ENCODE measurements at places on chromosomes 11 and 22.

DNA sequence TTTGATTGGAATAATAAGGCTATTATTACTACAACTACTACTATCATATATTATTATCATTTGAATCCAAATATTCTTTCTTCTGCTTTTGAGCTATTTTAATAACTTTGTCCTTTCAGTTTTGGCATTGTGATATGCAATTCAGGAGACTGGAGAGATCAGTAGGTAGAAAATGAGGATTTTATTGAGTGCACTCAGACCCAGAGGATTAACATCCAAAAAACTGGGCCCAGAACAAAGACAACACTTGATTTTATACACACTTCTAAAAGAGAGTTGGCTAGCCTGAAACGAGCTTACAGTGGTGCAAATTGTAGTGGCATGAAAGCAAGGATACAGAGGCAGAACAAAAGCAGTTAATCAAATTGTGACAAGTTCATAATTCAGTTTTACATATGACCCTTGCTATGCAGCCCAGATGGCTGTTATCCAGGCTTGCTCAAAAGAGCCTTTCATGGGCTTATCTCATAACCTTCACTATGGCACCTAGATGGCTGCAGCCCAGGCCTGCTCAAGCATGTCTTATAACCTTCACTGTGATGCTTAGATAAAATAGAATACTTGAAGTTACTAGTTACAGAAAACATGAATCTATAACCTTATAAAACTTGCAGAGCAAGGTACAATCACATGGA lies 796.3 kb upstream of the RAG2 start:
- no peak for DNase-seq

DNA sequence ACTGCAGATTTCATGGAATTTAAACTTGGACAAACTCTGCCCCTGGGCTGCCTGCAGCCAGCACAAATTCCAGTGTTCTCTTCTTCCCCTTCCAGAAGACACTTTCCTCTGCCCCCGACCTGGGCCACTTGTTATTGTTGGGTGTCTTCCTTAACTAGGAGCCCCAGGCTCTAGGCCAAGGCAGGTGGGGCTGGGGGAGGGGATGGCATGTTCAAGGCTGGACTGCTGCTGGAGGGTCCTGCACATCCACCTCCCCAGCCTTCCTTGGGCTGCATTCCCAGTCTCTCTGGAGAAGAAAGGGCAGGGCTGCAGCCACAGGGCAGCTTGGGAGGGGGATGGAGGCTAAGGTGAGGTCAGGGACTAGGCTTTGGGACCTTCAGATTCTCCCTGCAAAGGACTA lies 11.5 kb upstream of the SLC22A6 start:
- no peak for DNase-seq

- no peak for DNase-seq
These were observed 23.7 kb downstream of the ADAMTS8 start for GRCh38 chr11:130404727-130405126.

DNA sequence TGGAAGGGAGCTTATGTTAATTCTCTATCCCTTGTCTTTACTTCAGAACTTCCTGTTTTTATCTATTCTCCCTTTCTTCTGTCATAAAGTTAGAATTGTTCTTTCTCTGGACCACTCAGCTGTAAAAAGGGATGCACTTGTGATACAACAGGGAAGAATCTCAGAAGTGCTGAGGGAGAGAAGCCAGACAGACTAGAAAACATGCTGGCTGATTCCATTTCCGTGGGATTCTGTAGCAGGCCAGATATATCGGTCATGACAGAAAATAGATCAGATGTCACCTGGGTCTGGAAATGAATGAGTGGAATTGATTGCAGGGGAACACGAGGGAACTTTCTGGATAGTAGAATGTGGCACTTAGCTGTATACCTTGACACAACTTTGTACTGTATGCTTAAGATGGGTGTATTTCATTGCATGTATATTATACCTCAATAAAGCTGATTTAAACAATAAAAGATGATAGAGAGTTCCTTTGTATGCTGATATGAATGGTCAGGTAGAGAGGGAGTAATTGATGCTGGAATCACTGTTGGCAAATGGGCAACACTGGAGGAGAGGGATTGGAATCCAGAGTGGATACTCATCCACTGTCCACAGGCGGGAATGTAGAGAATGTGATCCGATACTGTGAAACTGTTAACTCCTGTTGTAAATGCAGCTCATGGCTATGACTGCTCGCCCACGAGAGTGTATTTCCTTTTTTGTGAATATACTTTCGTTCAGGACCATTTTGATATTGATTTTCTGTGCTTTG lies 59.6 kb downstream of the ATXN10 start:
- no peak for DNase-seq

GRCh38 chr22:41739576-41739975 lies 40.3 kb downstream of the MEI1 start:
- no peak for DNase-seq

DNA sequence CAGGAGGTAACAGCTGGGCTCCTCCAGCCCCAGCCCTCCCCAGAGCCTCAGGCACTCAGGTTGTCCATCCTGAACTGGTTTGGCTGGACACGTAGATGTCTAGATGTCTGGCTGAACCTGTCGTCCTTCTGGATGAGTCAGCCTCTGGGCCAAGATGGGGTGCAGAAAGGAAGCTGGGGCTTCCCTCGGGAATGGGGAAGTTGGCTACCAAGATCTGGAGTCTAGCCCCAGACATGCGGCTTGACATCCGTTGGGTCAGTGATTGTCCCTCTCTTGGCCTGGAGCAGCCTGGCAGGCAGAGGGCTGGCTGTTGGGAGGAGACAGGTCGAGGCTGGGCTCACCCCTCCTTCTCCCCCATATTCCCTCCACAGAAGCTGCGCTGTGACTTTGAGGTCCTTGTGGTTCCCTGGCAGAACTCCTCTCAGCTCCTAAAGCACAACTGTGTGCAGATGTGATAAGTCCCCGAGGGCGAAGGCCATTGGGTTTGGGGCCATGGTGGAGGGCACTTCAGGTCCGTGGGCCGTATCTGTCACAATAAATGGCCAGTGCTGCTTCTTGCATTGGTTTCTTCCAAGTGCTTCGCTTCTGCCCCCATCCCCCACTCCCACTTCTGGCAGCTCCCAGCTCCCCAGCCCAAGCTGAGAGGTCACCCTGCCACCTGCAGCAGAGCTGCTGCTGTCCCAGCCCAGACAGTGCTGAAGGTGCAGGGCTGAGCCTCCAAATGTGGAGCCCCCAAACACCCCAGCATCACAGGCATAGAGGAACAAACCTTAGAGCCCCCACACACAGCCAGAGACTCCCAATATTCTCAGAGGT lies 1.3 kb downstream of the CST6 start:
- no peak for DNase-seq

DNA sequence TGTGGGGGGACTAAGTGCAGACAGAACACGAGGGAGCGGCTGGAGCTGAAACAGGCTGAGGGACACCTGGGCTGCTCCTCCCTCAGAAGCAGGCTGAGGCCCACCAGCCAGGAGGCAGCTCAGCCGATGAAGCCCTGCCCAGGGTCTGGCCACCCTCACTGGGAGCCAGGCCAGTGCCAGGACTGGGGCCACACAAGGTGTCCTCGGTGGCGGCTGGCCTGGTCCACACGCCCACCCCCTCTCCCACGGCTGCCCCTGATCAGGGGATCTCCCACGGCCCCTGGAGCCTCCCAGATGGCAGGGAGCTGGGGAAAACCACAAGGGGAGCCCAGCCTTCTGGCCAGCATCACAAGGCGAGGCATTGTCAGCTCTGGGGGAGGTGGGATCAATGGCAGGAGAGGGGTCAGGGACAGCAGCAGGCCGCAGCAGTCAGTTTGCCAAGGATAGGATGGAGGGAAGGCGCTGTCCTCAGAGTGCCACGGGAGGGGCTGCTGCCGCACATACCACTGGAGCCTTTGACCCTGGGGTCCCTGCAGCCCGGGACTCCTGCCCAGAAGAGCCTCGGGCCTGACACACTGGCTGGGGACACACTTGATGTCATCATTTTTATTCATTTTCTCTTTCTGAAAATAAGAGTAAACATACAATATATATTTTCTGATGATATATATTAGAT lies 11.7 kb upstream of the RASL10A start:
- no peak for DNase-seq

GRCh38 chr11:27200779-27201453 lies 160.3 kb downstream of the BBOX1 start:
- DNase-seq, result no peak

- DNase-seq, result no peak
These were observed 101.0 kb downstream of the ME3 start for GRCh38 chr11:86571273-86571948.

- no peak for DNase-seq
These were observed 101.3 kb upstream of the E2F8 start for GRCh38 chr11:19342036-19342435.

DNA sequence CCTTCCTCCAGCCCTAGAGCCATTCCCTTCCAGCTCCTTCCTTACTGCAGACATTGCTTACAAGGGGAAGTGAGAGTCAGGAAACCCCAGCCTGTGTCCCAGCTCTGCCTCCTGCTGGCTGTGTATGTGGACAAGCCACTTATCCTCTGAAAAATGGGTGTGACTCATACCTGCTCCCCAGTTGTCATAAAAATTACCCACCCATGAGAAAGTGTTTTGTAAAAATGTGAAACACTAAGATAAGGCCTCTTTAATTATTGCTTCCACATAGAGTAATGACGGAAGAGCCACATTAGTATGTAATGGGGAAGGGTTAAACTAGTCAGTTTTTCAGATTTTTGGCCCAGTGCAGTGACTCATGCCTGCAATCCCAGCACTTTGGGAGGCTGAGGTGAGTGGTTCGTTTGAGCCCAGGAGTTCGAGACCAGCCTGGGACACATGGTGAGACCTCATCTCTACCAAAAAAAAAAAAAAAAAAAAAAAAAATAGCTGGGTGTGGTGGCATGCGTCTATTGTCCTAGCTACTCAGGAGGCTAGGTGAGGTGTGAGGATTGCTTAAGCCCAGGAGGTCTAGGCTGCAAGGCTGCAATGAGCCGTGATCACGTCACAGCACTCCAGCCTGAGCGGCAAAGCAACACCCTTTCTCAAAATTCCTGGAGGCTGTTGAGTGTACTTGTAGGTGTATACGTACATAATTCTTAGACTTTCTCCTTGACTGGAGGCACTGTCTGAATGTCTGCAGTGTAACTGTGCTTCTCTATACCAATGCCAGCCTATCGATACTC lies 84.9 kb downstream of the CTTN start:
- no peak for DNase-seq

DNA sequence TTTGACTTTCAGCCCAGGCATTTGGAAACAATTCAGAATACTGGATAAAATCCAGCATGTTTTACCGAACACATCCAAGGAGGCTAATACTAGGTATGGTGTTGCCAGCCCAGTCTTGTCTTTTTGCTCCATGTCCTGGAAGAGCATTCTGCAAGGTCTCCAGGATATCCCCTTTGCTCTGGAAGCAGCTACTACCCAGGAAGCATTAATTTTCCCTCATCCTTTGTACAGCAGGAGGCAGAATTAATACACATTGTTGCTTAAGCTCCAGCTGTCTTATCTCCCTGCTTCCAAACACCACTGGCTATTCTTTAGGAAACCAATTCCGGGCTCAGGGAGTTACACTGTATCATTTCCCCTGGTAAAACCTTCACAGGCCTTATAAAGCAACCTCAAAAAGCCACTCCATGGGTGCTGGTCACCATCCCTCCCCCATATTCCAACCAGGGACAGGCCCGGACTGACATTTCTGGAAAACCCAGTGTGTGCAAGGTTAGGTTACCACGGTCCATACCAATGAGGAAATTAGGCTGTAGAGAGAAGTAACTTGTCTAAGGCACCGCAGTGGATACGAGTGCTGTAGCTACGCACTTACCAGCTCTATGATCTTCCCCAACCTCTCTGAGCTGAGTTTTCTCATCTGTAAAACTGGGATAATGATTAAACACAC lies 1.5 kb upstream of the UBASH3B start:
- no peak for DNase-seq

GRCh38 chr22:17705546-17705945 lies 67.0 kb downstream of the BCL2L13 start:
- DNase-seq, result no peak

DNA sequence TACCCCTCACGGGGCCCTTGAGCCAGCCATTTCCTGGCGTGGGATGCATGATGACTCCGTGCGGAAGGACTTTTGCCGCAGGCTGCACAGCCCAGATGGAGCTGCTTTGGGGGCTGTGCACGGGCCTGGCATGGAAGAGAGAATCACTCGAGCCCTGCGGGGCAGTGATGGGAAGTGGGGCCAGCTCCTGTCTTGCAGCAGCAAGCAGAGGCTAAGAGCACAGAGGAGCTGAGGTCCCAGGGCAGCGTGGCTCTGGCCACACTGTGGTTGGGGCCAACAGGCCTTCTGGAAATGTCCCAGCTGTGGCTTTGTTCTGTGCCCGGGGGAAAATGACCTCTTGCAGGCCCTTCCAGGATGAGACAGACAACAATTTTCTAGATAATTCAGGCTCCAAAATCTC lies 92.7 kb upstream of the TIMP3 start:
- no peak for DNase-seq
